ENCODE measurements at places on chromosomes 11 and 22.

GRCh38 chr22:21941921-21942320 is 10.7 kb downstream of the PPM1F start:
- DNase-seq = no peak

GRCh38 chr11:86746514-86746913 is 53.8 kb upstream of the PRSS23 start:
- no peak for DNase-seq

GRCh38 chr11:113351068-113351450 is 36.5 kb upstream of the ANKK1 start:
- DNase-seq = no peak

DNA sequence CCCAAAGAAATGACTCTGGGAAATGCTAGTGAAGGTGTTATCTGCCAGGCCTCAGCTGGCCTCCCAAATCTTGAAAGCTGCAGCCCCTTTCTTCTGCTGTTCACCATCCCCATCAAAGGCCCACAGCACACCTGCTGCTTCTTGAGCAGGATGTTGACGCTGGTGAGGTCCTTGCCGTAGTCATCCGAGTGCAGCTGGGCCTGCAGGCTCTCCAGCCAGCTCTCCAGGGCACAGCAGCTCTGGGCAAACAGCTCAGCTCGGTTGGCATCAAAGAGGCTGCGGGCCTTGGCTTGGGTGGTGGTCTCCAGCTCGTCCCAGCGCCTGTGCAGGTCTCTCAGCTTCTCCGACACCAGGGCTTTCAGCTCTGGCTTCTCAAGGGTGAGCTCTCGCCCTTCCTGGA is 18.5 kb upstream of the RBM4B start:
- DNase-seq = no peak

All from pons (tissue), 1 donor.